ENCODE measurements at places on chromosomes 3 and 15. TPM values are rescaled to one million over a fixed set of nuclear protein-coding genes. Genes with fewer than 3 reads are reported as not detected.

Gene MCTP2
- 14.5 TPM for total RNA-seq

Gene NR2F2
- total RNA-seq = 30.6 TPM

Gene LCTL
- total RNA-seq = 0.14 TPM

Gene CHRM5
- total RNA-seq = not detected

Gene MUC20
- 0.28 TPM for total RNA-seq

Gene CHDH
- total RNA-seq = 0.07 TPM

Gene CD200
- 0.11 TPM for total RNA-seq

Gene BMF
- total RNA-seq = 0.34 TPM
